Thymus (tissue), 14 donors: ENCODE measurements at places on chromosomes 12 and 14.
A peak's percentile ranks its signal among the peaks of the same experiment; 100 is the strongest.

GRCh38 chr12:89041078-89041477 is 311.2 kb downstream of the DUSP6 start:
- no peak for DNase-seq

DNA sequence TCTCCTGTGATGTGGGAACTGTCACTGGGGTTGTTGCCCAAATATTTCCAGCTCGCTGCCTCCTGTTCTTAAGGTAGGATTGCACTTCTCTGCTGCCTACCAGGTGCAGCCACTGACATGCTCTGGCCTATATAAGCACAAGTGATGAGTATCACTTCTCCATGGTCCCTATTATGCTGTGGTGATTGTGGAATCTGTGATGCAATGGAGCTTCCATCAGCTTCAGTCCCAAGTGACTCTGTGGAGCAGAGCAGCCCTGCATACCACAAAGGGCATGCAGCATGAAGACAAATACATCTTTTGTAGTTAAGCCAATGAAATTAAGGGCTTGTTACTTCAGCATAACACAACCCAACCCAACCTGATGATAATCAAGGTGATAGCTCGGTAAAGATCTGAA is 43.5 kb downstream of the CKAP4 start:
- DNase-seq: no peak

GRCh38 chr12:88866881-88867280 is 286.6 kb upstream of the KITLG start:
- no peak for DNase-seq

DNA sequence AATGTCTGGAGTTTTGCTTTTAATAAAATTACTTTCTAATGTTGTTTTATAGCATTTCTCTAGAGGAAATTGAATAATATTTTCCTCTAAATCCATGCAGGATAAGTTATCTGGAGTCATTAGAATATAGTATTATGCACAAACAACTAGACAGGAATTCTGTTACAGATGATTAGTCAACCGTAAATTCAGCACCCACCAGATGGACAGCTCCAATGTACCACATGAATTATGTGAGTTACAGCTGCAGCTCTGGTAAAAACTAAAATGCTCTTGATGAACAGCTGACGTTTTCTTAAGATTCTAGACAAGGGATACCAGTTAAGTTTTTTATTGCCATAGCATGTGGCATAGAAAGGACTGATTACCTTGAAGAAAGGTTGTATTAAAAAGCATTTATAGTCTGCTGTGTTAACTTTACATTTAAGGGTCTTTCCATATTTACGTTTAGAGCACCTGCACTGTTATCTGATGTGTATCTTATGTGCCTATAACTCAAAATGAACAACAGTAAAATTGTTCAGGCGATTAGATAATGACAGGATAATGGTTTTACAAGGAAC is 321.4 kb upstream of the LRFN5 start:
- DNase-seq: peak; percentile 11

DNA sequence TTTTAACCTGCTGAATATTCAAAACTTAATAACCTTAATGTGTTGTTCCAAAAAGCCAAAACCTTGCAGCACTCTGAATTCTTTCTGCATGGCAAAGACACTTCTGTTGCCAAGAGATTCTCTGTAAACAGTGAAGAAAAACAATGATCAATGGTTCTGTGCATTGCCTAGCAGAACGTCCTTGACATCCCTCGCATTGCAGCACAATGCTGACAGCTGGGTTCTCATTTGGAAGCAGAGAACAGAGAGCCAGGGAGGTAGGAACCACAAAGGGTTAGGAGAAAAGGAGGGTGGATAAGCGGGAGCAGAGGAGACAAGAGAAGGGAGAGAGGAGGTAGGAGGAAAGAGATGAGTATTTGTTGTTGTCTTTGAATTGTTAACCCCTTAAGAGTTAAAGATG is 501.1 kb downstream of the NAV3 start:
- no peak for DNase-seq

DNA sequence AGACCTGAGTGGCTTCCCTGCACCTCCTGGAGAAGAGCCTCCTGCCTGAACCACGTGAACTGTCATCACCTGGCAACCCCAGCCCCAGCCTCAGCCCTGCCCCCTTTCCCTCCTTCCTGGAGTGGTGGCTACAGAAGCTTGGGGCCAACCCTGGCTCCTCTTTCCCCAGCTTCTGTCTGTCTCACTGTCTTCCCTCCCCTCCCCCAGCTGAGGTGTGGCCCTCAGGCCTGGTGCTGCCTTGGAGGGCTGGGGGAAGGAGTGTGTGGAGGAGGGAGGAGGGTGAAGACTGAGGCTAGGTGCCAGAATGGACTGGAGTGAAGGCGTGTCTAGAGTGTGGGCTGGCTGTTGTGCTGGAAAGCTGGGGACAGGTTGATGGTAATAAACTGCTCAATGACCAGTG is 9.7 kb downstream of the NFATC4 start:
- DNase-seq: peak; percentile 33

GRCh38 chr12:26953447-26953846 is 15.2 kb downstream of the FGFR1OP2 start:
- no peak for DNase-seq

- DNase-seq: no peak
Measured at GRCh38 chr14:92601757-92602417, 88.3 kb downstream of the RIN3 start.

- DNase-seq: no peak
Measured at GRCh38 chr12:32208355-32208754, 101.7 kb downstream of the BICD1 start.

- no peak for DNase-seq
Measured at GRCh38 chr12:9364224-9365176, 156.3 kb upstream of the PZP start.

DNA sequence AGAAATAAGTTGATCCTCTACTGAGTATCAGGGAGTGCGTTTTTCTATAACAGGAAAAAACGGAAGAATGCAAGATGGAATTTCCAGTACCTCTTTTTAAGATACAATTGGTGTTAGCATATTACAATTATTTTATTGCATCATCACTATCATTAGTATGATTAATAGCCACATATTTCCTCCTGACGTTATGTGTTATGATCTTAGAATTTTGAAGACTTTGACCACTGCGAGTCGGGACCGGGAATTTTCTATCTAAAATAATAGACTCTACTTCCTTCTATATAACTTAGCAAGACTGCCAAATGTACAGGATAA is 679 bp upstream of the SAV1 start:
- no peak for DNase-seq

- DNase-seq: no peak
Measured at GRCh38 chr12:108907839-108908351, 28.0 kb downstream of the DAO start.

DNA sequence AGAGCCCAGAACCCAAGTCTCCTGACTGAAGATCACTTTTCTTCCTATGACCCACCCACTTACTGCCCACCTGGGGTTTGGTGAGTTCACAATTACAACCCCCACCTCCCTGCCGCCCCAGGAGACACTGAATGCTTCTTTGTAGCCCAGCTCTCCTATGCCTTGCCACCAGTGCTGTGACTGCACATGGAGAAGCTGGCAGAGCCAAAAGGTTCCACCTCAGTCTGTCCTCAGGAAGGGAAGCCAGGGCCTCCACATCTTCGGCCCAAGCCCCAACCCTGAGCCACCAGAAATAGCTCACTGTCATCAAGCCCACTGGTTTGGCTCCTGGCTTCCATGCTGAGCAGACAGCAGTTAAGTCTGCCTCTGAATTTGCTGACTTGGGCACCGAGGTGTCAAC is 25.6 kb downstream of the OTUB2 start:
- DNase-seq: no peak

DNA sequence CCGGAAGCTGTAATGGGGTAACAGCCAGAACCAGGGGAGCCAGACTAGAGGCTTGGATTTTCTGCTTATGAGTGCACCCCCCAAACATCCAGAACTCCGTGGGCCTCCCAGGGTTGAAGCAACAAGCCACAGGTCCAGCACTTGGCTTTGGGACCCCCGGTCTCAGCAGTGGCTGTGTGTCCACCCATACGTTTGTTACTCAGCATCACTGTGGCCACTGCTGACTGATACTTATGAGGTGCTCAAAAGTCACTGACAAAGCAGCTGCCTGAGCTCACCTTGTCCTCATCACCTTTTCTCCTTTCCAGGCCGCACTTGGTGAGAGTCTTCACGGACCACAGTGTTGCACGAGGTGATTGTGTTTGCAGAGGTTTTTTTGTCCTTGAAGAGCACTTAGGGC is 145.6 kb upstream of the RFLNA start:
- no peak for DNase-seq
